ENCODE measurements at places on chromosomes 3 and 15.

- no peak for DNase-seq
Observed at GRCh38 chr3:60809857-60810610, 441.2 kb downstream of the FHIT start.

DNA sequence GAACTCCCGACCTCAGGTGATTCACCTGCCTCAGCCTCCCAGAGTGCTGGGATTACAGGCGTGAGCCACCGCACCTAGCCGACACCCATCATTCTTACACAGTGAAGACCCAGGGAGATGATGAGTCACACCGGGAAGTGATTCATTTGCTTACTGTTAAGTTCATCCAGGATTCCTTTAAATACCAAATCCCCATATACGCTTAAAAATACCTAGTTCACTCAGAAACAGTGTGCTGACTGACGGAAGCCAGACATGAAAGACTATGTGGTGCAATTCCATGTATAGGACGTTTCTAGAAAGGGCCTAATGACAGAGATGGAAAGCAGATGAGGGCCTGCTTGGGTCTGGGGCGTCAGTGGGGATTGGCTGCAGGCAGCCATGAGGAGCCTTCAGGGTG, 75.2 kb downstream of the APBA2 start:
- no peak for DNase-seq

GRCh38 chr3:184498986-184499606, 62.5 kb upstream of the EPHB3 start:
- no peak for DNase-seq

DNA sequence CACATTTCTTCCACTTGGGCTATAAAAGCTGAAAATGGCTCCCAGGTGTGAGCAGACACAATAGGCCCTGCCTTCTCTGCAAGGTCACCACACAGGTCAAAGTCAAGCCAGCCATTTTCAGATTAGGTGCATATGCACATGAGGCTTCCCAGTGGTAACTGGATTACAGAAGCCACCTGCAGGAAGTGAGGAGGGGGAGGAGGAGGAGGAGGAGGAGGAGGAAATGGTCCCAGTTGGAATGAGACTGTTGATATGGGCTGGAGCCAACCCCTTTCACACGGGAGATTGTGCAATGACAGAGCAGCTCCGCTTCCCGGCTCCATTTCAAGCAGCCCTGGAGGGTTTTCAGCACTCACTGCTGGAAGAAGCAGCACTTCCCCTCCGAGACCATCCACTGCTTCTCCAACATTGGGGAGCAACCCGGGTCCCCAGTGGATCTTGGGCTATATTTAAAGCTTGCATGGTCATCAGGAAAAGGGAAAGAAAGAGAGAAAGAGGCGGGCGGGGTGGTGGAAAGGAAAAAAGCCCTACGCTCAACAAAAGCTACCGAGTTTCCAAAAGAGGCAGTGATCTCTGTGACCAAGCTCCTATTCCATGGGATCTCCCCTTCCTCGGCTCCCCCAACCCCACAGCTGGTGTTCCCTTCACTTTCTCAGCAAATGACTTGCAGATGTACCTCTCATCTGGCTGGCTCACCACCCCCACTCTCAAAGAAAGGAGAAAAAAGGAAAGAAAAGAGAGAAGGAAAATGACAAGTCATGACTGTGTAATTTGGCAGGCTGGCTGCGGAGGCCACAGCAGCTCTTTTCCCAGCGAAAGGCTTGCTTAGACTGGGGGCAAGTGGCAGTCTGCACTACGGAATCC, 58.3 kb downstream of the LRIG1 start:
- no peak for DNase-seq

DNA sequence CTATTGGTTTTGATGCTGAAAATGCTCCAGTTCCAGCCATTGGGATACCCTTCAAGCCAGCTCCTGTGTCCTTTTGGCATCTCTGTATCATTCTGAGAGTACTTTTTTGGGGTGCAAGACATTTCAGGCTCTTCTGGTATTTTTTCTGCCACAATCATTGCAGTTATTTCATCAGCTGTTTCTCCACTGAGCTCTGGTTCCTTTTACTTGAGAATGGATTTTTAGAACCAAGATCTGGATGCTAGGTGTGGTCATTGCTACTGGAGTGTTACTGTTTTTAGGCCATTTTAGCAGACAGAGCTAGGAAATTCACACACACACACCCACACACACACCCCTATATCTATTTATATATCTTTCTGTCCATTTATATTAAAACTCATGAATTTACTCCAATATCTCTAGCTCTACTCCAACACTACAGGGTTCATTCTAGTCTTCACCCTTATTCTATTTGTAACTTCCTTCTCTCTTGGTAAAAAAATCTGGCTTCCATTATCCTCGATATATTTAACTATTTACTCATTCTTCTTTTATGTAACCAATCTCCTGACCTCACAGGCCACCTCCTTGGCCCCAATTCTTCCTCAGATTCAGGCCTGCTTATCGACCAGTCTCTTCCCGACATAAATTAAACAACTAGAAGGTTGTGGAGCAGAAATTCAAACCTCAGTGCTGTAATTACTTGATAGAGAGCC, 17.0 kb downstream of the SLC35G2 start:
- DNase-seq: no peak
